ENCODE measurements at places on chromosomes 5 and 9. TPM values are rescaled to one million over a fixed set of nuclear protein-coding genes. Genes with fewer than 3 reads are reported as not detected.

Gene RAB3C
- not detected for total RNA-seq

Gene ARL14EPL
- 0.58 TPM for total RNA-seq

Gene C1QTNF3
- 1.6 TPM for total RNA-seq

Gene PCDHGB3
- 1.7 TPM for total RNA-seq

Gene IFNA7
- not detected for total RNA-seq

Gene ECSCR
- total RNA-seq = 377 TPM

Gene SPATA24
- 7.9 TPM for total RNA-seq

Gene MORN5
- total RNA-seq = not detected

All from endothelial cell of umbilical vein (primary cell).